CD4-positive, alpha-beta T cell treated with Interleukin-21 for 1 hour (primary cell): ENCODE measurements at places on chromosomes 3 and 15.

GRCh38 chr3:111776827-111777483 is 82.1 kb upstream of the PHLDB2 start:
- DNase-seq = no peak

DNA sequence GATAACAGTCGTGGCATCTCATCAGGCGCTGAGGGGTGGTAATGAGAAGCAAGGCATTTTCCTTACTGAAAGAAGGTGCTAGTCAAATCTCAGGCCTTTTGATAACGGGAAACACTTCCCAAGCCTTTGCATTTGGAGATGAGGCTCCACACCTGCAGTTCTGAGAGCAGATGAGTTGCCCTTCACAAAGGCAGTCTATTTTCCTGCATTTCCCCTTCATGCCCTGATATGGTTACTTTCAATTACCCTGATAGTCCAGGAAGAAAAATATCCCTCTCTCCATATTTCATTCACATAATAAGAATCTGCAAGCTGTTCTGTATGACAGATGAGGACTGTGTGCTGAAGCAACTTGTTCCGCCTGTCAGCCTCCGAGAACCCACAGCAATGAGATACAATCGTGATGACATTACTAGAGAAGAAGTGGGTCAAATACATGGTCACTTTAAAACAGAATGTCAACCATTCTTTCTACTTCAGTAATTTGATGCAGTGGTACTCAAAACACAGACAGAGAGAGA is 25.0 kb downstream of the FHIT start:
- DNase-seq = no peak

- DNase-seq = no peak
Measured at GRCh38 chr15:100988857-100989256, 69.7 kb downstream of the LRRK1 start.

GRCh38 chr3:172287937-172288477 is 160.2 kb downstream of the GHSR start:
- DNase-seq = no peak

GRCh38 chr15:64982472-64982871 is 7.2 kb downstream of the SPG21 start:
- no peak for DNase-seq

DNA sequence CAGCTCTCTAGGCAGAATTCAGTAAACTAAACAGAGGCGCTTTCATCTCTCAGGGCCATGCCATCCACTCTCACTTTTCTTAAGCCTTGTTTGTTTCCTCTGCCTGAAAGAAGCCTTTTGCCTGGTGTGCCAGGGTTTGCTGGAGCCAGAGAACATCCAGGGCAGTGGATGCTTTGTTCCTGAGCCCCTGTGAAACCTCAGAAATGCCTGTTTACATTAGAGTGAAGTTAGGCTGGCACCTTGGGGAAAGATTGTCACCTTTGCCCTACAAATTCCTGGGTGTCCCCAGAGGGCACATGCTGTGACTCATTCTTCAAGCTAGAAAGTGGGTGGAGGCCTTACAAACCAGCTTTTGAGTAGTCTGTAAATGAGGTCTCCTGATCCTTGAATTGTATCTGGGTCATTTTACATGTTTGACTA is 10.7 kb upstream of the TRAK1 start:
- peak; percentile 22 for DNase-seq

- no peak for DNase-seq
Measured at GRCh38 chr3:52237657-52238172, 1.2 kb downstream of the TWF2 start.

GRCh38 chr3:13132731-13133410 is 59.6 kb upstream of the IQSEC1 start:
- no peak for DNase-seq

GRCh38 chr3:127768346-127769008 is 53.8 kb downstream of the MGLL start:
- DNase-seq = no peak

DNA sequence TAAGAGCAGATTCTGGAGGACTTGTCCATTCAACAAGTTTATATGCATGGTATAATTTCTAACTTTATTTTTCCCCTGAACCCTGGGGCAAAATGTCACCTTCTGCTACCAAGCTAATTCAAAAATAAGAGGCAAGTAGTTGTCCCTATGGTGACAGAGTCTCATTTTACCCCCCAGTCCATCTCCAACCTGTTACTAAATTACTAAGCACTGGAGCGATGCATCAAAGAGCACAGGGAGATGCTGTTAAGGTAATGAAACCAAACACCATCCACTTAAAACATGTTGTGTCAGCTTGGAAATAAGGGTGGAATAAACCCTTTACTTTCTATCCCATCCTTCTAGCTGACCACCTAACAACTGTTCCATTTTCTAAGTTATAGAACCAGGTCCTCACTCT is 417.4 kb upstream of the ATP11B start:
- no peak for DNase-seq

DNA sequence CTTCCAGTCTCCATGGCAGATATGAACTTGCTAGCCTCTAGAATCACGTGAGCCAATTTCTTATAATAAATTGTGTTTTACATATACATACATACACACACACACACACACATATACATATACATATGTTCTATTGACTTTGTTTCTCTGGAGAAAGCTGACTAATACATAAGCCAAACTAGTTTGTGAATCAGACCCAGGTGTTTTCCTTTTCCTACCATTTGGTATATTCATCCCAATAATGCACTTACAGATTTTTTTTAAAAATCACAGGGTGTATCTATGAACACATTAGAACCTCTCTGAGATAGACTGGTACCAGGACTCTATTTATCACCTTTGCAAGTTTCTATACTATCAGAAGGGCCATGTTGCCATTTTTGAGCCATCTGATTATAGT is 122.9 kb upstream of the KCNH8 start:
- no peak for DNase-seq

DNA sequence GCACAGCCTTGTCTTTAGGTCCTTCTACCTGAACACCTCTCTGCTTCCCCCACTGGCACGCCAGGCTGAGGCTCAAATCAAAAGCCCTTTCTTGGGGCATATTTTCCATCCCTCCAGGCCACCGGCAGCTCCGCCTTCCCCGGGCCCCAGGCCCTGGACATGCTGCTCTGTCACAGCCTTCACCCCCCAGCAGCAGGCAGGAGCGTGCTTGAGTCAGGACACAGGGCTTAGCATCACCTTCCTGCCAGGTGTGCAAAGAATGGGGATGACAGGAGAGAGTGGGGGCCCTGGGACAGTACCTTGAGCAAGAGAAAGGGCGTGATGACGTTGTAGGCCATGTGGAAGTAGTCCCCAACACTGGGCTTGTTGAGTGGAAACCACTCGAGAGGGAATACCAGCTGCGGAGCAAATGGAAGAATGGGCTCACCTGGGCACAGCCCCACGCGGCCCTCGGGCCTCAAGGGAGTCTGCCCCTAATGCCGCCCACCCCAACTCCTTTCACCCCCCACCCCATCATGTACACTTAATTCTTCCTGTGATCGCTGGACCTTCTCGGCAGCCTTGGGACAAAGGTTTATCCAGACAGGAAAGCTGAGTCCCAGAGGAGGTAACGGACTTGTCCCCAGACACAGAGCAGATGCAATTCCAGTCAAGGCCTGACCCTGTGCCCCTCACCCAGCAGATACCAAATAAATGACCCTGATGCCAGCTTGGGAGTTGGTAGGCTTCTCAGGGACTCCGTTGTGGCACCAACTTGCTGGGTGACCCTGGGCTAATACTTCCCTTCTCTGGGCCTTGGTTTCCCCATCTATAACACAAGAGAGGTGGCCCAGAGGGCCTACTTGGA is 9.1 kb upstream of the CALML4 start:
- DNase-seq = no peak

- DNase-seq = peak; percentile 58
Measured at GRCh38 chr15:79184465-79184892, 93.9 kb upstream of the RASGRF1 start.

GRCh38 chr3:52277071-52277964 is 1.1 kb downstream of the WDR82 start:
- peak; percentile 75 for DNase-seq

DNA sequence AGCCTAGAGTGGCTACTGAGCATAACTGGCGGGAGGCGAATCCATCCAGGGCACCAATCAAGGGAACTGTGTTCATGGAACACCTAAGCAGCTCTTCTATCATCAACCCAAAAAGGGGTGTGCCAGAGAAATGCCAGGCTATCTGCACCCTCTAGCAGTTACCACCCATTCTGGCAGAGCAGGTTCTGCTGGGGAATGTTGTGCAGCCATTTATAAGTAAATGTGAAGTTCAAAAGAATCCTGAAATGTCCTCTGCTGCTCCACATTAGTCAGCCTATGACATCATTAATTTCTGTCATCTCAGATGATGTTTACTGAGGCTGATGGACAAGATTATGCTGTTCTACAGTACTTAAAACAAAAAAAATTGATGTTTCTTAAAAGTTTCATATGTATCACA is 7.7 kb downstream of the SKIC8 start:
- no peak for DNase-seq

GRCh38 chr15:77375133-77375532 is 44.8 kb downstream of the PEAK1 start:
- no peak for DNase-seq

DNA sequence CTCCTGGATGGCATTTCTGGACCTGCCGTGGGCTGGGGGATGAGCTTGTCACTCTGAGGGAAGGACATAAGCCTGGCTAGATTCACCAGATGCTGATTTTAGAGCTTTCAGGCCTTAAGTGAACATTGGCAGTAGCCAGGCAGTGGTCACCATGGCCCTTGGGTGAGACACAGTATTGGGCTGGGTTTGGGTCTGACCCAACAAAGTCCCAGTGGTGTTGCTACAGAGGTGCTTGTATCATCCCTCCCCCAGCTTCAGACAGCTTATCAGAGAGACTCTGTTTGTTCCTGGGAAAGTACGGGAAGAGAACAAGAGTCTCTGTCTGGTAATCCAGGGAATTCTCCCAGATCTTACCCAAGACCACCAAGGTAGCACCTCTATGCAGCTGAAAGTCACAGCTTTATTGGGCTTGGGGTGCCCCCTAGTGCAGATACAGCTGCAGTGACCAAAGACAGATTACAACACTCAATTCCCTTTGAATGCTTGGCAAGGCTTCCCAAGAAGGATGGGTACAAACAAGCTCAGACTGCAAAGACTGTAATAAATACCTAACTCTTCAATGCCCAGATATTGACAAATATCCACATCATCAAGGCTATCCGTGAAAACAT is 9.8 kb upstream of the RUVBL1 start:
- DNase-seq = peak; percentile 65

- no peak for DNase-seq
Measured at GRCh38 chr15:86373147-86373546, 293.5 kb downstream of the AGBL1 start.

GRCh38 chr3:171895900-171896299 is 52.8 kb downstream of the TMEM212 start:
- no peak for DNase-seq

- DNase-seq = no peak
Measured at GRCh38 chr3:166307756-166308350, 470.6 kb upstream of the BCHE start.

DNA sequence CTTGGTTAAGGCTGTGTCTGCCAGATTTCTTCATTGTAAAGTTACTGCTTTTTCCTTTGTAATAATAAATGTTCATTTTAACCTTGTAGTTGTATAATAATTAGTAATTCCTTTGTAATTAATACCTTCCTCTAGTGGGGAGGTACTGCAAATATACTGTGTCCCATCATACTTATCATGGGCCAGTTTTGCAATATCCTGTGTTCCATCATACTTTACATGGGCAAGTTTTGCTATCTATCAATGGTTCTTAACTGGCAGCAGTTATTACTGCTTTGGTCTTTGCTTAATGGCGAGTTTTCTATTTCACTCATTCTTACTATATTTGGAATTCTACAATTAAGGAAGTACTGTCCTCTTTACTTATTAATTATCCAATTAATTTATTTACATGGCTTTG is 10.6 kb downstream of the ATP2C1 start:
- DNase-seq = no peak

DNA sequence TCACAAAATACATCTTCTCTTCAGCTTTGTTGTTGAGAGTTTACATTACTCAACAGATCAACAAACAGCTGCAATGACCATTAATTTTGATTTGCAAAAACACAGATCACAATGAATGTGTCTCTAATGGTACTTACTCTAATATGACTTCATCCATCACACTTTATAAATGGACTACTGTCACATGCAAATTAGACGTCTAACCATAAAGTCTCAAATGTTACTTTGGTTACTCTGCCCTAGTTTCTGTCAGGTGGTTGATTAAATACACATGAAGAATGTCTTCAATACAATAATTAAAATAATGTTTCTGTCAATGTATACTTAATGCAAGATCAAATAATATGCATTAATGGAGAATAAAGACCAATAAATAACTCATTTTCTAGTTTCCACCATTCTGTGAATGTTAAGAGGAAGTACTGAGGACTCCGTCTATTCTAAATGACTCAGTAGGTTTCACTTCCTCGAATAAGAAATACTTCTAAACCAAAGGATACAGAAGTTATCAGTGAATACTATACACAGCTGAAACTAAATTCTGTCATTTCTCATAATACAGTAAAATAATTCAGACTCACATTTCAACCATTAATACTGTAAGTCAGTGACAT is 145.8 kb downstream of the CBLB start:
- no peak for DNase-seq

DNA sequence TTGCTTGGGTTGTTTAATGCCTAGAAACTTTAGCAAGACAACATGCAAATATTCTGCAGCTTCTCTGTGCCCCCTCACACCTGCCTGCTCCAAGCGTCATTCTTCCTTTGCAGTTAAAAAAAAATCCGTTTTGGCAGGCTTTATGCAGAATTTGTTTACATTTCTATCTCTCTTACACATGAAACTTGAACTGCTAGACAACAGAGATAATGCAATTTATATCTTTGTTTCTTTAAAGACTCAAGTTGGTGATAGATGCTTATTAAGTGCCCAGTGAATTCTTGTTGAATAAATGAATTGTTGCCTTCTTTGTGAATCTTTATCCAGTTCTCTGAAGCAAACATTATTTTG is 53.2 kb downstream of the CHST2 start:
- no peak for DNase-seq

GRCh38 chr3:95044101-95044500 is 981.2 kb downstream of the NSUN3 start:
- no peak for DNase-seq

DNA sequence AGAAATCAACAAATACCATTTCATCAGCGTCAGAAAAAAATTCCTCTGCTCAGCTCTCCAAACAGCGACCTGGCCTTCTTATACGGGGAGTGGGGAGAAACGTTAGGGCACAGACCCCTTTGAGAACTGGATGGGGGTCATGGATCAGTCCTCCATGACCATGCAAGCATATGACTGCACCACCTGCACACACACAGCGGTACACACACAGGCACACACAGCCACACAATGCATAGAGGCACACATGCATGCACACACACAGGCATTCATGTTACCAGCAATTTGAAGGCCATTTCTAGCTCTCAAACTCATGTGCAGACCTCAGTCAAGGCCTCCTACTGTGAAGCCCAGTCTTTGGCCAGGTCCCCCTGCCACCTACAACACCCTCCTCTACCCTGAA is 50.2 kb downstream of the SLC41A3 start:
- no peak for DNase-seq
